Umbilical cord (tissue), 2 donors: ENCODE measurements at places on chromosomes 1 and 21.

GRCh38 chr1:110196917-110197765 lies 13.0 kb upstream of the KCNC4 start:
- no peak for DNase-seq

DNA sequence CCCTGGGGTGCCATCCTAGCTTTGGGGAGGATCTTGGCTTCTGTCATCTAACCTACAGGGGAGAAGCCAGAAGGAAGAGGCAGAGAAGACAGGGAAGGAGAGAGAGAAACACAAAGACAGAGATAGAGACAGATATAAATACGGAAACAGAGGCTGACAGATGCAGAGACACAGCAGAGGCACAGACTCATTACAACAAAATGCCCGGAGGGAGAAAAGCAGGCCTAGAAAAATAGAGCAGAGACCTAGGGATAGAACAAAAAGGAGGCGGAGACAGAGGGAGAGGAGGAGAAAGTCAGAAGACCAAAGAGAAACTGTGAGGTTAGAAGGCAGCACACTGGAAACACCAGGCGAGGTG lies 1.9 kb downstream of the PEAR1 start:
- peak; percentile 52 for DNase-seq

GRCh38 chr1:172969611-172970010 lies 81.1 kb downstream of the TNFSF18 start:
- DNase-seq, result peak; percentile 42

GRCh38 chr21:32921632-32922230 lies 104.0 kb upstream of the OLIG2 start:
- DNase-seq, result no peak

- DNase-seq, result peak; percentile 23
Measured at GRCh38 chr1:160768295-160768657, 27.7 kb upstream of the LY9 start.

DNA sequence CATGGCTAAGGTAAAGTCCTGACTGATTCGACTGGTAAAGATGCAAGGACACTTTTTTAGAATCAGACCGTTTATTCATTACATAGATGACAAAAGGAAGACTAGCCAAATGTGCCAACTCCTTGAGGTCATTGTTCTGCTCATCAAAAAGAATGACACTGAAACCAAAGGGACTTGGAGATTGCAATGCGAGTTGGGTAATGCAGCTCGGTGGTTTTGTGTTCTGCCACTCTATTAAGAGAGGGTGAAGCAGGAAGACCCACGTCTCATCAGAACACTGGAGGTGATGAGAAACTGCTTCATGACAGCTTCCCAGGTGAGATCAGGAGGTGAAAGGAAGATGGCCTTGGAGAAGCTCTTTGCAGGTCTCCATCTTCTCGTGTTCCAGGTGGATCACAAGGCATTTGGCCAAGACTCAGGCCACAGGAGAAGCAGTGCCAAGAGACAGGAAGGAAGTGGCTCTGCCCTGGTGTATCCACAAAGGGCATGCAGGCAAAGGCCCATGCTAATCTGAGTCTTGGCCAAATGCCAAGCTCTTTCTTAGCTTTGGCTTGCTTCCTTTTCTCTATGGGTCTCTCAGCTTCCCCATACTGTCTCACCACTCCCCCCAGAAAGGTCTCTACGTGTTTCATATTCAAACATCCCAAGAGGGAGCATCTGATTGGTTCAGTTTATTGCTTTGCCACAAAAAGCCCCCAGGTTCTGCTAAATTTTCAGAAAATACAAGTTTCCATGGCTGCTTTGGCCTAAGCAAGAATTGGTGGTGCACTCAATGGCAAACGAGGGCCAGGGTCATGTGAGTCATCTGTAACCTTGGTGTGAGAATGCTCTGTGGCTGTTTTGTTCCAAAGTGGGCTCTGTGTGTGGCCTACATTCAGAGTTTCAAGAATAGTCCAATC lies 5.7 kb upstream of the CCT8 start:
- no peak for DNase-seq

- no peak for DNase-seq
Measured at GRCh38 chr1:162587347-162587746, 25.8 kb downstream of the UAP1 start.

DNA sequence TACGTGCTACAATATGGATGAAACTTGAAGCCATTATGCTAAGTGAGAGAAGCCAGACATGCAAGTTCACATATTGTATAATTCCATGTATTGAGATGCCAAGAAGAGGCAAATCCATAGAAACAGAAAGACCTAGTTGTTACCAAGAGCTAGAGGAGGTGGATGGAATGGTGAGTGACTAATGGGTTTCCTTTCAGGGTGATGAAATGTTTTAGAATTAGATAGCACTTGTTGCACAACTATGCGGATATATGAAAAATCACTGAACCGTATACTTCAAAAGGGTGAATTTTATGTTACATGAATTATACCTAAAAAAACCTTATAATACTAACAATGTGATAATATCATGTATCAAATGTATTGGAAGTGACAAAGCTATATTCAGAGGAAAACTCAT lies 18.1 kb downstream of the EPHA10 start:
- DNase-seq, result no peak

DNA sequence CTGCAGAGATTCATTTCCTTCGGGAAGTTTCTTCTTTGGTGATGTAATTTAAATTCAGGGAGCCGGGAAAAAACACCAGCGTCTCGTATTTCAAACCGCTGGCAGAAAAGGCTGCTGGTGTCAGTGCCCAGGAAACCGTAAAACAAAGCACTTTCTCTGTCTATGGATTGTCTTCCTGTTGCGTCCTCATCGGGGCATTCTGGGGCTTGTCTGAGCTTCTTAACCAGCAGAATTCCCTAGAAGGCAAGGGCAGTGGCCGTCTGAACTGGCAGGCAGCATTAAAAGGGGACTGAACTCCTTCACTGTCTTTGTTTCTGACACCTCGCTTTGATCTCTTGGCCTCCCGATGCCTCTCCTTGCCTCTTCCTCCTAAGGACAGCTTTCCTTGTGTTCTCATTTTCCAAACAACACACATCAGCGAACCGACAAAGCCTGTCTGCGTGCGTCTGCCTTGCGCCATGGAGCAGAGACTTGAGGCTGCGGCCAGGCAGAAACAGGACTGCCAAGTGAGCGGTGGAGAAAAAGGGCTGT lies 391.6 kb upstream of the VAMP3 start:
- DNase-seq, result peak; percentile 76

DNA sequence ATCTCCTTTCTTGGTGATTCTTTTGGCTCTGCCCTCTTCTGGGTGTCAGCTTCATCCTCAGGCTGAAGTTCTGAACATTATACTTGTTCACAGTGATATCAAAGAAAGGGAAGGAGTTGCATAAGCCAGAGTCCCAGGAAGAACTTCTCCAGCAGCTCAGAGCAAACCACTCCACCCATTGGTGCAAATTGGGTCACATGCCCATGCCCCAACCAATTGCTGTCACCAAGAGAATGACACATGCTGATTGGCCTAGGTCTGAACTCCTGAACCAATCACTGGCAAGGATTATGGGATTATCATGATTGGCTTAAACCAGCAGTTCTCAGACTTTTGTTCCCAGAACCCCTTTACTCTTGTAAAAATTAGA lies 256.5 kb upstream of the TMEM51 start:
- no peak for DNase-seq

DNA sequence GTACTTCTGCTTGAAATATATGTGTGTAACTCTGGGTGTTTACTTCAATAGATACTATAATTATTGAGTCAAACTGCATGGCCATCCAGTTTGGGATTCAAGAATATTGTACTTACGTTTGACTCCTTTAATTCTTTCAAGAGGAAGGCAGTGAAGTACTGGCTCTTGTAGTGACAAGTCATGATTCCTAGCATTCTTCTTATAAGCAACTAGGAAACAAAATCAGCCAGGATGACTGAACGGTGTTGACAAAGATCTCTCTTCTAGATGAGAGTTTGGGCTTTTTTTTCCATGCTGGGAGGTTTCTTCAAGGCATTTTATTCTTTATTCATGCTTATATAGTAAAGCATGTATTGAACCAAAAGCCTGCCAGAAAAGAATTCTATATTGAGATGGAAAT lies 58.3 kb downstream of the CLEC20A start:
- peak; percentile 28 for DNase-seq

DNA sequence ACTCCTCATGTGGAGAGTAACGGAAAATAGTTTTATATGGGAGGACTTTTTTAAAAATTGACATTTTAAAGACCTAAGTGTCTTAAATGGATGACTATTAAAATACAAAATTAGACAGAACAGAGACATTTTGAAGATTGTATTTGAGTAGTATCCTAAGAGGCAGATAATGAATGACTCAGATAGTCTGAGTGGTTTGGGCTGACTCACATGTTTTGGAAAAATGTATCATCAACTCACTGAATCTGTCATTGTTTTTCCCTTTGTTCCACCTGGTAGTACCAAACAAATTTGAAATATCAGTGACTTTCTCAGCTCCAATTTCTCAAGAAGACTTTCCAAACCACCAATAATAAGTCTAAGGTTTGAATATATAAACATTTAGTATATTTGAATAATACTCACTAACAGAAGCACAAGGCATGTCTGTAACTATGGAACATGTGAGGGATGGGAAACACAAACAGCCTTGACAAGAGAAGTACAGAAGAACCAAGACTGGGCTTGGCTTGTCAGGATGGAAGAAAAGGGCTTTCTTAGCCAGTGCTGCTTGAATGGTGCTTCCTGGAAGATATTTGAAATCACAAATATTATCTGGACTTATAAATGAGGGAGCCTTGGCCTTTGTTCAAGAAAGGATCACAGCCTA lies 90.6 kb downstream of the SGIP1 start:
- DNase-seq, result peak; percentile 4

DNA sequence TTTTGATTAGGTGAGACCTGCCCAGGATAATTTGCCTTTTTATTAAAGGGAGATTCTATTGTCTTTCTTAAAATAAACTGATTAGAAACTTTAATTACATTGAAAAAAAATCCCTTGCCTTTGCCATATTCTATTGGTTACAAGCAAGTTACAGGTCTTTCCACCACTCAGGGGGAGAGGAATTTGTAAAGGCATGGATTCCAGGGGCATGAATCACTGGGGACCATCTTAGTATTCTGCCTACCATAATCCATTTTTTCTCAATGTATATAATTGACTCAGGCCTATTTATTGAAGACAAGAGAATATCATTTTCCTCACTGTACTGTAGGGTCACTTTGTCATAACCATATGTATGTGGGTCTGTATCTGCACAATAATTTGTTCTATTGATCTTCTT lies 124.3 kb upstream of the PDE4B start:
- no peak for DNase-seq

DNA sequence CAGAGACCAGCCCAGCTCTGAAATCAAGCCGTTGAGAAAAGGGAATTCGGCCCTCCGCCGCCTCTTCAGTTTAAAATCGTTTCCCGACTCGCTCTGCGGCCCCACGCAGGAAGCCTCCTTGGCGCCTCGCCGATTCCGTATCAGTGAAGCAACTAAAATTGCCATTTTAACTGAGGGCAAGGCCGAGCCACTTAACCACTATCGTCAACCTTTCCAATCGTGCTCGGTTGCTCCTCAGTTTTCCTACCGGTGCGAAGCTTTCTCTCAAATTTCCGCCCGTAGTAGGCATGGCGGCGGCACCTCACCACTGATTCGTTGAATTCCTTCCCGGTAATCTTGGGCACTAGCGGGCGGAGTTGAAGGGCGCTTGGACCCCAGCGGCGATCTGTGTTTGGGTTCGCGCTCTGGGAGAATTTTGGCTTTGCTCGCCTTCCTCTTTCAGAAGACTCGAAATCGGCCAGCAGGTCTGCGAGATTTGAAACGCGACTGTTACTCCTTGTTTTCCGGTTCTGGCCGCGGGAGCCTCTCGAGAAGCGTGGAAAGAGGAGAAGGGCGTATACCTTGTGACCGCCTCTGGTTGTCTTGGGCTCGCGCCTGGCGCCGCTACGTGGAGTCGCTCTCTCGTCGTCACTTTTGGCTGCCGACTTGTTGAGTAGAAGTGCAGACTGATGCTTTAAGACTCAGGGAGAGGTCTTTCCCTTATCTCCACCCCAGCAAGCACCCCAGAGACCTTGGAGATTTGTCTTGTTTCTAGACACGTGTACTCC lies at the start of the genes CENPL and DARS2:
Gene CENPL, minus strand, starts transcription at position 569 of the 767 bp plus-strand sequence. CDS start 13,584 bp downstream, outside the sequence.
Gene DARS2, plus strand, starts transcription at position 359 of the 767 bp plus-strand sequence. CDS start 557 bp downstream, outside the sequence.
- DNase-seq, result peak; percentile 99

GRCh38 chr1:168709405-168710363 lies 19.3 kb downstream of the DPT start:
- peak; percentile 48 for DNase-seq

DNA sequence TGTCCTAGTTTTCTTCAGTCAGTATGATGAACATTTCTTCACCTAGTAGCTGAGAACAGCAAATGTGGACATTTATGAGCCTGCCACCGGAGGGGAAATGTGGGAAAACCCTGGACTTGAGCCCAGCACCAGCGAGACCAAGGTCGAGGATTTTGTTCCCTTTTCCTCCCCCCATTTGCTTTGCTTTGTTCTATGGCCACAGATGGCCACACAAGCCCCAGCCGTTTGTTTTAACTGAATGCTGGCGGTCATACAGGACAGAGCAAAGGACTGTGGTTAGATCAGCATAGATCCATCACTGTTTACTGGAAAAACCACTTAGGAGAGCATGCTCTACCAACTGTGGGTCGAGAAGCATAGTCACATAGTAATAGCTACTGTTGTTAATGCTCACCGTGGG lies 20.9 kb downstream of the SH2D2A start:
- DNase-seq, result no peak

DNA sequence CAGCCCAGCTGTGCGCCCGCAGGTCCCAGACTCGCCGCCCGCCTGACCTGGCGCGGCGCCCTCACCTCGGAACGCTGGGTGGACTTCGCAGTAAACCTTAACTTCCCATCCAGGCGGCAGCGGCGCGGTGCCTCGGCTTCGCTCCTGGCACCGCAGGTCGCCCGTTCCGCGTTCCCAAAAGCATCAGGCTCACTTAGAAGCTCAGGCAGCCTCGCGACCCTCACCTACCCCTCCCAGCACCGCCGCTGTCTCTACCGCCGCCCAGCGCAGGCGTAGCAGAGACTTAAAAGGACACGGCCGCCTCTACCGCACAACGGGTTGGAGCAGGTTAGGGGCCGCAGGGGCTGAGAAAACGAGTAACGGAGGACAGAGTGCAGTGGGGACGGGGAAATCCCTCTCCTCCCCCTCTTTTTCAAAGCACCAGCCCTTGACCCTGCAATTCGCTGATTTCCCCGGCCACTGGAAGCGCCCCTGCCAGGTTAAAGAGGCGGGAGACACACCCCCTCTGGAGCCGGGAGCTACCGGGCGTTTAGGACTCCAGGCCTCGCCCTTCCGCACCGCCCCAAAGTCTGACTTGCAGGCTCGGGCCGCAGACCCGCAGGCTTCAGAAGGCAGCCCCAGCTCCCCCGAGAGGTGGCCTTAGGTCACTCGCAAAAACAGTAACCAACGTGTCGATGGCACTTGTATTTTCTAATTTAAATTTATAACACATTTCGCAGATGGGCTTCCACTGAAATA lies 328.5 kb downstream of the FAM72C start:
- DNase-seq, result no peak
